SK-N-SH (cell line): ENCODE measurements at places on chromosomes 13 and 19. TPM values are rescaled to one million over a fixed set of nuclear protein-coding genes. Genes with fewer than 3 reads are reported as not detected.

Gene PCCA
- 6.8 and 7.3 TPM in 2 replicates for polyA plus RNA-seq

DNA sequence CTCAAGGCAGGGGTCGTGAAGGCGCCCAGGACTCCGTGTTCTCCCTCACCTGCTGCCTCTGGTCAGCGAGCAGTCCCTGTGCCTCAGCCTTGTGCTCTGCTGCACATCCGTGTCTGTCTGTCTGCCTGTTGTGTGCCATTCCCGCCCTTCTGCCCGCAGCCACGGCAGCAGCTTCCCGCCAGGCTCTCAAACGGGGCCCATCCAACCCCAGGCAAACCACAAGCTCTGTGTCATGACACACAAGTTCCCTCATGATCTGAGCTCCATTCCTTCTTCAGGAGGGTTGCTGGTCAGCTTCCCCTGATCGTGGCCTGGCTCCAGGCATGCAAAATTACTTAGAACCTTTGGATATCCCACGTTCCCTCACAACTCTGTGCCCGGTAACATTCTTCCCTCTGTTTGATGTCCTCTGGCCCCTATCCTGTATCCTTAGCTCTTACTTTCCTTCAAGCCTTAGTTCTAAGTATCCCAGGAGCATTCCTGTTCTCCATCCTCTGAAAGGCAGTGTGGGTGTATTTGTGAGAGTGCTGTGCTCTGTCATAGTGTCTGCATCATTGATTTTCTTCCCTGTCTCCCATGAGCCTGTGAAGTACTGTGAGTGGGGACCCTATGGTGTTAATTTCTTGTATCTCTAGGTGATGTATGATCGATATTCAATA, 3.2 kb downstream of the GPR183 start:
- no peaks in the 10 kb centered on the region for H3K27me3 ChIP-seq
- 0 out of 2 replicates have a peak, but pooled peaks cover 5% of the 10 kb centered on the region for H3K36me3 ChIP-seq
- H3K4me3 ChIP-seq = no peak overlapping the region
- H3K4me1 ChIP-seq = peaks cover 14% of the 10 kb centered on the region

DNA sequence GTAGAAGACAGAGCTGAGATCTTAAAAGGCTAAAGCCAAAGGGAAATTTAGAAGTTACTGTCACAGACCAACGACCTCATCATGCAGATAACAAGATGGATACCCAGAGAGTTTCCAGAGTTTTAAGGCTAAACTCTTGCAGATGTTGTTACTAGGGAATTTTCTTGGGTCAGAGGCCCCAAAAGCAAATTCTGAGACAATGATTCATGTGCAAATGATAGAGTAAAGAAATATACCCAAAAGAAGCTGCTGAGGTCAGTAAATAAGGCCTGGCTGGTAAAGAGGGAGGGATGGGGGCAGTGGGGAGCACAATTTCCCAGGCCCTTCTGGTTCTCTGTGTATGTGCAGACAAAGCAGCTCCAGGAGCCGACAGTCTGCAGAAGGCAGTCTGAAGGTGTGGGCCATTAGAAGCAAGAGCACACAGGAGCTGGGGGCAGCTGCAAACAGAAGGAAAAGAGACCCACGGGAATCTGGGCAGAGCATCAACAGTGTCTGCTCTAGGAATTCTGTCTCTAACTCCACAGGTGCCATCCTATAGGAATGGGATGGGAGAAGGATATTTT, 330.8 kb downstream of the TBC1D4 start:
- H3K27ac ChIP-seq = no peak overlapping the region
- H3K4me1 ChIP-seq = no peaks in the 10 kb centered on the region
- no peaks in the 10 kb centered on the region for H3K36me3 ChIP-seq
- no peak for DNase-seq

DNA sequence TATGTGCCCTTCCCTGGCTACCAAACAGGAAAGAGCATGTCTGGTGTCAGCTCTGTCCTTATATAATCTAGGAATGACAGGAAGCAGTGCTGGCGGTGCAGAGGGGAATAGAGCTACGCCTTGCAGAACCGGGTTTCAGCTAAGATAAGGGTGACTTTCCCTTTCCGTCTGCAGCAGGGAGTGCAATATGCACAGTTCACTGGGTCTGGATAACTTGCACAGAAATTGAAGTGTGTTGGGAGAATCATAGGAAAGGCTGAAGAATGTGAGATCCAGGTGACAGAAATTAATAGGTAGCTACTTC, 90.0 kb upstream of the TSHZ3 start:
- no peaks in the 10 kb centered on the region for H3K27me3 ChIP-seq
- H3K36me3 ChIP-seq = no peaks in the 10 kb centered on the region
- no peak overlapping the region for H3K27ac ChIP-seq
- DNase-seq = no peak
- H3K4me1 ChIP-seq = no peaks in the 10 kb centered on the region

DNA sequence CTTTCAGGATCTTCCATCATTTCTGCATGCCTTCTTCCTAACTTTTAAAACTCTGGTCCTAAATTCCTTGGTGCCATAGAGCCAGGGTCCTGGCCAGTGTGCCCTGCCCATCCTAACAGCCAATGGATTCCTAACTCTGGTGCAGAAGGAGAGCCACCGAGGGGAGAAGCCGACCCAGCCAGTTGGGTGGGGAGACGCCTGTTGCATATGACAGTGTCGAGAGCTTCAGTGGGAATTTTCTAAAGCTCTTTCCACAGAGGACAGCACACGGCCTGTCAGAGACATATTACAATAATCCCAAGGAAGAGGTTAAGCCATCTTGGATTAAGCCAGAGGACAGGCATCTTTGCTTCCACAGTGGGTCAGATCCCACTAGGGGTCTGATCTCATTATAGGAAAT, 180.4 kb downstream of the ZNF536 start:
- H3K4me3 ChIP-seq = no peak overlapping the region
- H3K36me3 ChIP-seq = no peaks in the 10 kb centered on the region
- no peak overlapping the region for H3K27ac ChIP-seq
- H3K4me1 ChIP-seq = no peaks in the 10 kb centered on the region
- no peak for DNase-seq

DNA sequence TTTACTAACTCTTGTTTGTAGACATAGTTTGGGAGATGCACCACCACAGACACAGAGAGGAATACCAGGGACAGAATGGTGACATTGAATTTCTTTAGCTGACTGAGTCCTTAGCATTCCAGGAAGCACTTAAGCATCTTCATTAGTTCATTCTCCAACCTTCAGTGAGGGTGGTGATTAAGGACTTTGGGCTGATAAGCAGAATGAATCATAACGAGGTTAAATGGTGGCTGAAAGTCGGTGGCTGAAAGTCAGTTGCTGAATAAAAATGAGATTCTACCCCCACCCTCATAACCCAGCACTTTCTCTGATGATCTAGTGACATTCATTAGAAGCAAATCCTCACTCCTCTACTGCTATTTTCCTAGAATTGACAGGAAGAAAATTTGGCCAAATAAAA, 10.6 kb downstream of the PCDH8 start:
- no peak overlapping the region for H3K4me3 ChIP-seq
- H3K36me3 ChIP-seq = no peaks in the 10 kb centered on the region
- DNase-seq = no peak
- H3K27me3 ChIP-seq = no peaks in the 10 kb centered on the region; the same call in 1 of the 2 replicates

DNA sequence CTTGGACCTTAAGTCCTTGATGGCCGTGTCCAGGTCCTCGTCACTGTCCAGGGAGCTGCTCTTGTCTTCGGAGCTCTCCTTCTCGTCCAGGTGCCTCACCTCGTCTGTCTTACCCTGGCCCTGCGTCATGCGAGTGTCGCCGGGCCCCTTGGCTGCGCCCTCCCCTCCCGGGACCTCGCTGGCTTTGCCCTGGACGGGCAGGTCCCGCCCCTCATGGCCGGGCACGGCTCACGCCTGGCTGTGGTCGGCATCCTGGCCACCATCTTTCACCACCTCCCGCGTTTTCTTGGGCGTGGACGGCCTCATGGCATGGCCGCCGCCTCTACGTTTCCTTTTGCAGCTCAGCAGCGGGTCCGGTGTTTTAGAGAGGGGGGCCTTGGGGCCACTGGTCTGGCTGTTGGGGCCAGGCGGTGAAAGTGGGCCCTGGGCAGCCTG, 14.8 kb downstream of the RB1 start:
- no peaks in the 10 kb centered on the region for H3K27me3 ChIP-seq
- no peak for DNase-seq
- H3K4me3 ChIP-seq = no peak overlapping the region
- H3K27ac ChIP-seq = no peak overlapping the region

- DNase-seq = no peak
- H3K27me3 ChIP-seq = no peaks in the 10 kb centered on the region
- no peaks in the 10 kb centered on the region for H3K36me3 ChIP-seq
- no peaks in the 10 kb centered on the region for H3K4me1 ChIP-seq
These were observed 1.2 kb upstream of the ACP7 start for GRCh38 chr19:39082745-39083598.

DNA sequence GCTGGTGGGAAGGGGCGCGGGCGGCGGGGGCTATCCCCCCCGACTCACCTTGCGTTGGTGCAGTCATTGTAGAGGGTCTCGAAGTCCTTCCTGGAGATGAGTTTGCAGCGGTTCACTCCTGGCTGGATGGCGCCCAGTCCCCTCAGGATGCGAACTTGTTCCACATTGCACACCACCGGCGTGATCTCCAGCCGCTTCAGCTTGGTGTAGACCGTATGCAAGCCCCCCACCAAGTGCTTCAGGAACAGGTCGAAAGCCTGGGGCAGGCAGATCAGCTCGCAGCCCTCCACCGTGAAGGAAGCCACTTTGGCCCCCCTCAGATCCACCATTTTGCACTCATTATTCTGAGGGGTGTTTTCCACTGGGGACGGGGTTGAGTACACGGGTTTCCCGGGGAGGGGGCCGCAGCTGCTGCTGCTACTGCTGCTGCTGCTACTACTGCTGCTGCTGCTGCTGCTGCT, 1.1 kb downstream of the DACH1 start:
- H3K36me3 ChIP-seq = no peaks in the 10 kb centered on the region
- peak overlapping the region; percentile 95 for H3K27ac ChIP-seq
- H3K4me1 ChIP-seq = peaks cover 6% of the 10 kb centered on the region
- DNase-seq = peak; percentile 70
- H3K4me3 ChIP-seq = peak overlapping the region; percentile 94
- H3K27me3 ChIP-seq = 0 out of 2 replicates have a peak, but pooled peaks cover 8% of the 10 kb centered on the region

GRCh38 chr19:16445238-16446107, 26.3 kb downstream of the EPS15L1 start:
- no peaks in the 10 kb centered on the region for H3K27me3 ChIP-seq
- no peak for DNase-seq
- no peaks in the 10 kb centered on the region; the same call in 1 of the 2 replicates for H3K36me3 ChIP-seq
- H3K4me1 ChIP-seq = peaks cover 5% of the 10 kb centered on the region; the same call in 1 of the 2 replicates

GRCh38 chr13:31101472-31102170, 60.1 kb downstream of the HSPH1 start:
- no peaks in the 10 kb centered on the region; the same call in 1 of the 2 replicates for H3K4me1 ChIP-seq
- peaks cover 32% of the 10 kb centered on the region; the same call in 1 of the 2 replicates for H3K27me3 ChIP-seq
- H3K27ac ChIP-seq = no peak overlapping the region

DNA sequence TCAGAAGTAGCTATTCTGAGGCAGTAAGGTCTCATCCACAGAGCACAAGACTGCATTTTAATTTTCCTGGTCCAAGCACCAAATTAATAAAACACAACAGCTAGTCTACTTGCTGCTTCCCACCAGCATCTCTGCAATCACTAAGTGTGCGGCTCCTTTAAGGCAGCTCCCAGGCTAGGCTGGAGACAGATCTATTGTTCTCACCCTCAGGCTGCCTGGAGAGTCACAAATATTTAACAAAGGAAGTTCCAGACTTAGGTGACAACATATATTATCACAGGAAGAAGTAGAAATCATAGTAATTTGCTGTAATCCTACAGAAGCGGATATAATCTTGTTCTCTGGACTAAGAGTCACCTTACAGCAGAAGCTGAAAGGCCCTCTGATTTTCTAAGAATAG, 2.2 kb upstream of the EID2 start:
- no peak for DNase-seq
- H3K4me3 ChIP-seq = no peak overlapping the region
- peaks cover 3% of the 10 kb centered on the region; the same call in 1 of the 2 replicates for H3K4me1 ChIP-seq
- no peaks in the 10 kb centered on the region for H3K36me3 ChIP-seq

- no peaks in the 10 kb centered on the region for H3K36me3 ChIP-seq
- peak overlapping the region; percentile 52; the same call in 1 of the 2 replicates for H3K4me3 ChIP-seq
- H3K27me3 ChIP-seq = no peaks in the 10 kb centered on the region
These were observed 10.1 kb downstream of the C19orf38 start for GRCh38 chr19:10858204-10858828.

DNA sequence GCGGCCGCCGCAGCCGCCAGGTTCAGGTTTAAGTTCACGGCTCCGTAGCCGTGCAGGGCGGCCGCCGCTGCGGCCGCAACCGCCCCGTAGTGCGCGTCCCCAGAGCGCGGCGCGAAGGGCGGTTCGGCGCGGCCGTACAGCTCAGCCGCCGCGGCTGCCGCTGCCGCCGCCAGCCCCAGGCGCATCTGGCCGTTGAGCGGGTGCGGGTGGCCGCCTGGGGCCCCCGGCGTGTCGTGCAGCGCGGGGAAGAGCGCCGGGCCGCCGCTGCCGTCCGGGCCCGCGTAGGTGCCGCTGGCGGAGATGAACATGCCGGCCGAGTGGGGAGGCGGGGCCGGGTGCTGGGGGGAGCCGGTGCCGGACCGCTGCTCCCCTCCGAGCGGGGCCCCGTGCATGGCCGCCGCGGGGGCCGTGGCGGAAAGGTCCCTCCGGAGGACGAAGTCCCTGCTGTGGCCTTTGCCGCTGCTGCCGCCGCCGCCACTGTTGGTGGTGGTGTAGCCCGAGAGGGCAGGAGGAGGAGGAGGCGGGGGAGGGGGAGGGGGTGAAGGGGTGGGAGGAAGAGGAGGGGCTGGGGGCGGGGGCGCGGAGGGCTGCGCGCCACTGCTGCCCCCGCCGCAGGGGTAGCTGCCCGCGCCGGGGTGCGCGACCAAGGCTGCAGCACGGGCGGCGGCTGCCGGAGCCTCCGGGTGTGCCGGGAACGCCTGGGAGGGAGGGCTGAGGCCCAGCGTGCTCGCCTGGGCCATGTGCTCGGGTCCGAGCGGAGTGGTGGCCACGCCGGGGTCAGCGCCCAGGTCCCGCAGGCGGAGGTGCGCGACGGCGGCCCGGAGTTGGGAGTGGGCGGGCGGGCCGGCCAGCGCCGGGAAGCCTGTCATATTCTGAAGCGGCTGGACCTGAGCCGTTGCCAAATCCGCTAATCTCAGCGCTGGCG, 654 bp downstream of the ZIC5 start:
- H3K4me1 ChIP-seq = no peaks in the 10 kb centered on the region
- no peaks in the 10 kb centered on the region for H3K36me3 ChIP-seq
- H3K4me3 ChIP-seq = no peak overlapping the region
- DNase-seq = peak; percentile 50

- no peak for DNase-seq
- H3K27ac ChIP-seq = peak overlapping the region; percentile 34
- H3K4me3 ChIP-seq = no peak overlapping the region
- H3K36me3 ChIP-seq = peaks cover 5% of the 10 kb centered on the region
These were observed 230.0 kb downstream of the DCT start for GRCh38 chr13:94249512-94249911.
